ENCODE measurements at places on chromosomes 4 and X. TPM values are rescaled to one million over a fixed set of nuclear protein-coding genes. Genes with fewer than 3 reads are reported as not detected.

The VSIG1 gene
- 1.1 TPM for polyA plus RNA-seq

The BDH2 gene
- 194 TPM for polyA plus RNA-seq

The CTAG1A gene
- not detected for polyA plus RNA-seq

The XG gene
- 0.24 TPM for polyA plus RNA-seq

GRCh38 chr4:2393353-2394270 is 24.8 kb downstream of the ZFYVE28 start:
- peak; percentile 73 for DNase-seq

DNA sequence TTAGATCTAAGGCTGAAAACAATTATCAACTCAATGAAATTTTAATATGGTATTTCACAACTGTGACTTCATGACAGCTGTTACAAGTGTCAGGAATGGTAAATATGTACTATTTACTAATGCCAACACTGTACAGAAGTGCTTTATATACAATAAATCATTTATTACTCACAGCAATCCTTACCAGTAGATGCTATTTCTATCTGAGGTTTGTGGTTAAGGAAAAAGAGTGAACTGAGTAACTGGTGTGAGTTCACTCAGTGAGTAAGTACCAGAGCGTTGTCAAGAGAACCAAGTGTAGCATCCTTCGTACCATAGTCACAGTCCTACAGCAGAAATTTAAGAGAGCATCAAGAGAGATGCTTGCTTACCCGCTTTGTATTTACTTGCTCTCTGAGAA is 23.3 kb downstream of the MTHFD2L start:
- DNase-seq, result no peak

GRCh38 chrX:97849951-97850350 is 966.2 kb downstream of the RPA4 start:
- DNase-seq, result no peak

DNA sequence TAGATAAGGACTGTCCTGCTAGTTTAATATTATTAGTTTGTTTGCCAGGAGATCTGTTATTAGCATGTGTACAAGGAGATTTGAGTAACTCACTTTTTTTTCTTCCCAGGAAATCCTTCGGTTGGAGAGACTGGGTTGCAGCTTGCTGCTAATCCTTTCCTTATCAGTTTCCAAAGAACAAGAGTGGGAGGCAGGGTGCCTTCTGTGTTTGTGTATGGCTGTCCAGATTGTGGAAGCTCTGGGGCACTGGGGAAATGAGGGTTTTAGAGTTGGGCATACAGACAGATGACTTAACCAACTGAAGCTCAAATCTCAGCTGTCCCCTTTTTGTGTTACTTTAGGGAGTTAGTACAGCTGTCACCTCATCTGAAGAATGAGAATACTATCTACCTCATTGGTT is 12.6 kb upstream of the SUPT20HL1 start:
- no peak for DNase-seq

DNA sequence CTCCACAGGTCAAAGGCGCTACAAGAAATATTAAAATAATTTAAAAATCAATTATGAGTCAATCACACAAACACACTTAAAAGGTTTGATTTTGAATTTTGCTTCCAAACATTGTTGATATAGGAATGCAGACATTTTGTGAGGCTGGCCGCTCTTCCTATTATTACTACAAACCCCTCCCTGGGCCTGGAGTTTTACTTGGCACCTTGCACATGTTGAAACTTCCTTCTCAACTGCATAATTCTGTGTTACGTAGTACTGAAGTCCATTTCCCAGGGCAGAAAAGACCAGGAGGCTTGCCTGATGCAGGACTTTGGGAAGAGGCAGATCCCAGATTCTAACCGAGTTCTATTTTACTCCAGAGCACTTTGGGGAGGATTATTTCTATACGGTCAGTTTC is 71.5 kb downstream of the CYTL1 start:
- no peak for DNase-seq

- DNase-seq, result no peak
These were observed 108.8 kb upstream of the STIM2 start for GRCh38 chr4:26751838-26752237.

GRCh38 chr4:40210776-40211175 is 13.9 kb downstream of the RHOH start:
- DNase-seq, result no peak

DNA sequence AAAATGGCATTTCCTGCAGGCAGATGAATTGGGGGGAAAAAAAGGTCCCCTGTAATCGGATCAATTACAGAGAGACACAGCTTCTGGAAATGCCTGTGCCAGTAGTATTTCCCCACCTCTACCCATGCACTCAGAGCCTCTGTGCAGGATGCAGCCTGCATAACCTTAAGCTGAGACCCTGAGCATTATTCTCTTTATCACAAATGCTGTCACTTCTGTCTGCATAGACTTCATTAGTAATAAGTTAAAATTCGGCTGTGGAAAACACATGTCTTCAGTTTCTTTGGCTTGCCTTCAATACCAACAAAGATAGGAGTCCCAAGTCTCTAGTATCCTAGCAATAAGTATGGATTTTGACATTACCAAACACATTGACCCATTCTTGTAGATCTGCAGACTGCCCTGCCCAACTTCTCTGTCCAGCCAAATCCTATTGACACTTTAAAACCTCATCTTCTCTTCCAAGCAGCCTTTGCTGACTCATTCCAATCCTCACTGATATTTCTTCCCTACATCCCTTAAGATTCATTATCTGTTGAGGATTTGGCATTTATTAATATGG is 70.8 kb downstream of the LUZP4 start:
- DNase-seq, result no peak

- DNase-seq, result no peak
These were observed 94.2 kb downstream of the PJA1 start for GRCh38 chrX:69070949-69071650.

DNA sequence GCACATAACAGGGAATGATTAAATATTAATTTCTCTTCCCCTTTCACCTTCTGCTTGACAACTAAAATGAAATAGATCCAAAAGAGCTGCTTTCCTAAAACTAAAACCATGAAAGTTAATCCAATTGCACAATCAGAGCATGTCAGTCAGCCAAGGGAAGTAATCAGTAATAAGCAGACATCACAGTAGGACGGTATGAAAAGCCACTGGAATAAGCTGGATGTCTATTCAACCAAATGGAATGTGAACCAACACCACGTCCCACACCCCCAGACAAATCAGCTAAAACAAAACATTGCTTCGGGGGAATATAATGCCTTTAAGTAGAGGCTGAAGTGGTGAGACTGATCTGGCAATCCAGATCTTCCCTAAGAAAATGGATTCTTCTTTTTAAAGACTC is 859.4 kb upstream of the FTHL17 start:
- no peak for DNase-seq

DNA sequence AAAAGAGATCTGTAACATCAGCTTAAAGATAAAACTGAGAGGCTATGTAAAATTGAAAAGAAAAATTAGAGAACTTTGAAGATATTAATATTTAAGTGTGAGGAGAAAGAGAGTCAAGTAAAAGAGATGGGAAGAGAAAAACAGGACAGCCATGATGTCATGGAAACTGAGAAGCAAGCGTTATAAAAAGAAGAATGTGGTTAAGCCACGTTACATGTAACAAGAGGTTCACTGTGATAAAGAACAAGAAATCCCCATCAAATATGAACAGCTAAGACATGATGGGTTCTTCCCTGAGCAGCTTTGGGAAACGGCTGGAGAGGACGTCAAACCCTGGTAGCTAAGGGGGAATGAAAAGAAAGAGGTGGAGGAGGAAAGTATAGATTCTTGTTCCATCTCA is 1269.3 kb upstream of the TENM3 start:
- DNase-seq, result no peak

DNA sequence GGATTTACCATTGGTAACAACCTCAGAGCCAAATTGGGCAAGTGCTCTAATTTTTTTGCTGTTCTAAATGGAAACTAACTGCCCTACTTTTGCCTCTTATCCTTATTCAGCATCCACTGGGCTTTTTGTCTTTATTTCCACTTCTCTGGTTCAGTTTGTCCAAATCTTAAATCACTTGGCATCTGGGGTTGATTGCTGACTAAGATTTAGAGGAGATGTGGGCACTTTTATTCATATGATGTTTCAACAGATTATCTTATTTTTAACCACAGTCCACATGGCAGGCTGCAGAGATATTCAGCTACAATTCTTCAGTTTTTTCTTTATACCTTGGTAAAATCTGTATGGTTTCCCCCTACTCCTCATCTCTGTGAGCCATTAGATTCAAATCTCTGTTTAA is 1161.4 kb upstream of the PCDH7 start:
- DNase-seq, result no peak

DNA sequence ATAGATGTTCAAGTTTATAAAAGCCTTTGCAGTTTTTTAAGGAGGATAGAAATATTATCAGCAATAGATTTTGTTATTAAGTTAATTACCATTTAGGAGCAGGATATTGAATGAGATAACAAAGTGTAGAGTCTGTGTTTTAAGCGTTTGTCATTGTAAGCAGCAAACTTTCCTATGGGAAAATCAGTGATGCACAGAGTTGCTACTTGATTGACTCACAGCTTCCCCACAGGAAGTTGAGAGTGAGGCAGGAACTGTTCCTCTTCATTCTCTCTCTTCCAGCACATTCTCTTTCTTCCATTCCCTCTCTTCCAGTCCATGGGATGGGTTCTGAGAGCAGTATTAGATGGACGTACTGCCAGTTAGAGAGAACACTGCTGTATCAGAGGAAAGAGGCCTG is 867.7 kb upstream of the AGA start:
- DNase-seq, result no peak

GRCh38 chrX:53711436-53711835 is 24.9 kb upstream of the HUWE1 start:
- no peak for DNase-seq
